ENCODE measurements at places on chromosomes 11 and 22. TPM values are rescaled to one million over a fixed set of nuclear protein-coding genes. Genes with fewer than 3 reads are reported as not detected.

DNA sequence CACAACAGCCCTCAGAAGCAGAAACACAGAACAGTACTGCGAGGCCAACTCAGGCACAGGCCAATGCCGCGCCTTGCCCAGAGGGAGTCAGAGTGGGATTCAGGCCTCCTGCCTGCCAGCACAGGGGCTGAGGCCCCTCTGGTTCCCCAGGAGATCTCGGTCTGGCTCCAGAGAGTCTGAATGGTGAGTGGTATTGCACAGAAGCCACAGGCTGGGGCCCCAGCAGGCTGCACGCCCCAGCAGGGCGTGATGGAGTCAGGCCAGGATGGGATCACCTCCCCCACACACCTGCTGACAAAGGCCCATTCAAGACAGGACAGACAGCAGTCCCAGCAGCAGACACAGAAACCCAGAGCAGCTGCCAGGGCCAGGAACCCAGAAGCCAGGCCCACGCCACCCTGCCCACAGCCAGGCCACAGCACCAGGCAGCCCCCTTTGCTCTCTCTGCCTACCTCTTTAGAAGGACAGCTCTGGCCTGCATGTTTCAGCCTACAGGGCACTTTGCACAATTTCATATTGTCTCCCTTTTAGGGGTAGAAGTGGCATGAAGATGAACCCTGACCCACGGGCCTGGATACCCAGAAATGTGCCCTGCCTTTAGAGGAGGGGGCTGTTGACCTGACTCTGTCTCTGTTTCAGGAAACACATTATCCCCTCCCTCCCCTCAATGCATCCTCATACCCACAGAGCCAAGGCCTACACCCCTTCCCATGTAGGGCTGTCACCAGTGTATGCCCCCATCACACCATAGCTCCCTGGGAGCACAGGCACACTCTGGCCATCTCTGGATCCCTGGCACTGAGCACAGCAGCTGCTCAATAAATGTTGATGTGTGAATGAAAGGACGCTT is 6.1 kb downstream of the FXYD6 start:
- DNase-seq, result peak; percentile 53

- DNase-seq, result no peak
Measured at GRCh38 chr11:8544807-8545206, 49.2 kb downstream of the STK33 start.

DNA sequence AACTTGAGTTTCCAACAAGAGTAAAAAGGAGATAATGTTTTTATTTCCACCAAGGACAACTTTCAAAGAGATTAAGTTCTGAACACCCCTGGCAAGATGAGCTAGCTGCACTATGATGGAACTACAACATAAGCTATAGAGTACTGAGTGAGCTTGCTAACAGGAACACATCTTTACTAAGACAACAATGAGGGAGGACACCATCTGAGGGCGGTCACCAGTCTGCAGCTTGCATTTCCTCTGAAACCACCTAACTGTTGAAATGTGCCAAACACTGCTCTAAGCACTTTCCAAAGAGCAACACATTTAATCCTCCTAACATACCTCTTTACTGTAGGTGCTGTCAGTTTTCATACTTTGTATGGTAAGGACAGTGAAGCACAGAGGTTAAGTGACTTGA is 68.4 kb downstream of the TCF20 start:
- DNase-seq, result no peak

GRCh38 chr11:9927670-9928069 is 263.8 kb downstream of the SWAP70 start:
- DNase-seq, result no peak

- DNase-seq, result no peak
Measured at GRCh38 chr11:97743205-97743742, 1277.5 kb upstream of the CNTN5 start.

GRCh38 chr11:33347490-33348125 is 90.4 kb downstream of the HIPK3 start:
- no peak for DNase-seq

GRCh38 chr11:15406851-15407351 is 292.2 kb downstream of the INSC start:
- peak; percentile 44 for DNase-seq

- DNase-seq, result no peak
Measured at GRCh38 chr11:77213589-77214428, 85.8 kb downstream of the MYO7A start.

Gene KCNA4
- polyA plus RNA-seq, result 0.38 TPM

Gene FGF4
- polyA plus RNA-seq, result not detected

All from hepatocyte (in vitro differentiated cells).